ENCODE measurements at places on chromosomes 12 and 14.

DNA sequence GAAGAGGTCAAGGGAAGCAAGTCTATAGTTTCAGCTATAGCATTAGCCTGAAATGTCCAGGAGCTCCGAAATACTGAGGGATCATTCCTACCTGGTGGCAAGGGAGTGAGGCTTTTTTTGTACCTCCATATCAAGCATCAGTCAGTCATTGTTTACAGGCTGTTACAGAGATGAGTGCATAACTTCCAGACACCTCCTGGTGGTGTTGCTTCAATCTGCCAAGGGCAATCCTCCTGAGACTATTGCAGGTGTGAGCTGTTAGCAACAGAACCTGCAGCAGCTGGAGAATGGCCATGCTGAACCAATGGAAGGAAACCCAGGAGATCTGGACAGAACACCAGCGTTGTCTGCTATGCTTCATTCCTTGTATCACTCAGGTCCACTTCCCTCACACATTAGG is 80.0 kb upstream of the SLC8A3 start:
- DNase-seq = no peak

GRCh38 chr14:36661506-36662257 is at the start of gene PAX9:
TSS of gene PAX9 (plus strand) at chr14:36661860. CDS start at chr14:36662090, 230 bp downstream.
- peak; percentile 87 for DNase-seq

- DNase-seq = no peak
Measured at GRCh38 chr12:26056335-26056734, 68.5 kb downstream of the BHLHE41 start.

- no peak for DNase-seq
Measured at GRCh38 chr12:131194166-131194565, 240.5 kb downstream of the ADGRD1 start.

DNA sequence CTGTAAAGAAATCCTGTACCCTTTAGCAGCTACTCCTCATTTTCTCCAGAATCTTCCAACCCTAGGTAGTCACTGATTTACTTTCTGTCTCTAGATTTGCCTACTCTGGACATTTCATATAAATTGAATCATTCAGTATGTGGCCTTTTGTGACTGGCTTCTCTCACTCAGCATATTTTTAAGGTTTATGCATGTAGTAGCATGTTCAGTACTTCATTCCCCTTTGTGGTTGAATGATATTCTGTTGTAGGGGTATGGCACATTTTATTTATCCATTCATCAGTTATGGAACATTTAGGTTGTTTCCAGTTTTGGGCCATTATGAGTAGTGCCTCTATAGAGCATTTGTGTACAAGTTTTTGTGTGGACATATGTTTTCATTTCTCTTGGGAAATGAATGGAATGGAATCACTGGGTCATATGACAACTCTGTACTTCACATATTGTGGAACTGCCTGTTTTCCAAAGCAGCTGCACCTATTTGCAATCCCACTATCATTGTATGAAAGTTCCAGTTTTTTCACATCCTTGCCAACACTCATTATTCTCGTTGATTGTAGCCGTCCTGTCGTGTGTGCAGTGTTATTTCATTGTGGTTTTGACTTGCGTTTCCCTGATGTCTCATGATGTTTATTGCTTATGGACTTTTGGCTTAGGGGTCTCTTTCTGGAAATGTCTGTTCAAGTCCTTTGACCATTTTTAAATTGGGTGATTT is 57.2 kb downstream of the ATF7IP start:
- DNase-seq = no peak

- DNase-seq = no peak
Measured at GRCh38 chr12:127749416-127749815, 517.6 kb upstream of the TMEM132C start.

GRCh38 chr12:55256831-55257230 is 12.4 kb downstream of the OR6C74 start:
- no peak for DNase-seq

DNA sequence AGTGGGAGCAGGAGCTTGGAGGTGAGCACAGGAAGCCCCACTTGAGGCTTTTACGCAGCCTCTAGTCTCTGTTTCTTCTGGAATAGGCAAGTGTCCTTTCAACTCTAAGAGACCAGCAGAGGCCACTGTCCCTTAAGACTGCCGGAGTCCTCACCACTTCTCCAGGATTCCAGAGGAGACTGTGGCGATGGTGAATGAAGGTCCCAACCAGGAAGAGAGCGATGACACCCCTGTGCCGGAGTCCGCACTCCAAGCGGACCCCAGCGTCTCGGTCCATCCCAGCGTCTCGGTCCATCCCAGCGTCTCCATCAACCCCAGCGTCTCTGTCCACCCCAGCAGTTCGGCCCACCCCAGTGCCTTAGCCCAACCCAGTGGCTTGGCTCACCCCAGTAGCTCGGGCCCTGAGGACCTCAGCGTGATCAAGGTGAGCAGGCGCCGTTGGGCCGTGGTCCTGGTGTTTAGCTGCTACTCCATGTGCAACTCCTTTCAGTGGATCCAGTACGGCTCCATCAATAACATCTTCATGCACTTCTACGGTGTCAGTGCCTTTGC is 442 bp downstream of the FLVCR2 start:
- DNase-seq = no peak

GRCh38 chr14:83441801-83442200 is 1908.1 kb upstream of the SEL1L start:
- no peak for DNase-seq

- DNase-seq = no peak
Measured at GRCh38 chr12:81255456-81255855, 177.6 kb downstream of the ACSS3 start.

- DNase-seq = no peak
Measured at GRCh38 chr12:47604221-47604873, 101.5 kb downstream of the RPAP3 start.

- no peak for DNase-seq
Measured at GRCh38 chr12:116346741-116347140, 69.2 kb upstream of the MED13L start.

DNA sequence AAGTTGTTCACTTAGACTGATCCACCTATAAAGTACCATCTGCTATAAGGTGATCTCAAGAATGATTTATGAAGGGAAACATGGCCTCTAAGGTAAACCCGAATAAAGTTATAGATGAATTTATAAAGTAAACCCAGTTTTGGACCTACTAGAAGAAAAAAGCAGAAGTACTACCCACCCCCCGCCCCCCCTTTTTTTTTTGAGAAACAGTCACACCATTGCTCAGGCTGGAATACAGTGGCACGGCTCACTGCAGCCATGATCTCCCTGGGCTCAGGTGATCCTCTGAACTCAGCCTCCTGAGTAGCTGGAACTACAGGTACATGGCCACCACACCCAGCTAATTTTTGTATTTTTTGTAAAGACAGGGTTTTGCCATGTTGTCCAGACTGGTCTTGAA is 3.9 kb downstream of the ENTPD5 start:
- DNase-seq = no peak
